ENCODE measurements at places on chromosomes 2 and 18.
A peak's percentile ranks its signal among the peaks of the same experiment; 100 is the strongest.

DNA sequence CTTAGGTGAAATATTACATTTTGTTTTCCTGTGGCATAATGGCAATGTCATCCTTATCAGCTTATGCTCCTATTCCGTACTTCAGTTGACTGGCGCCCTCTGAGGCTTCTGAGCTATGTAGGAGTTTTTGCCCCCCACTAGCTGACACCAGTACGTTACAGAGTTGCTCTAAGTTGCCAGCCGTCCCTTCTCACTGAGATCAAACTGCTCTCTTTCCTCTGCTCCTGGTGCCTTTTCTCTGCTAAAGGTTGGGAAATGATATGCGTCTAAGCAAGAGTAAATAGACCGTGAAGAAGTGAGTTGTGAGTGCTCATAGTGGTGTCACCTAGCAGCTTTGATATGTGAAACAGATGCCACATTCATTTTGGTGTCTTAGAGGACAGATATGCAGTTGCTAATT lies 99.2 kb downstream of the RAPGEF4 start:
- DNase-seq = no peak

DNA sequence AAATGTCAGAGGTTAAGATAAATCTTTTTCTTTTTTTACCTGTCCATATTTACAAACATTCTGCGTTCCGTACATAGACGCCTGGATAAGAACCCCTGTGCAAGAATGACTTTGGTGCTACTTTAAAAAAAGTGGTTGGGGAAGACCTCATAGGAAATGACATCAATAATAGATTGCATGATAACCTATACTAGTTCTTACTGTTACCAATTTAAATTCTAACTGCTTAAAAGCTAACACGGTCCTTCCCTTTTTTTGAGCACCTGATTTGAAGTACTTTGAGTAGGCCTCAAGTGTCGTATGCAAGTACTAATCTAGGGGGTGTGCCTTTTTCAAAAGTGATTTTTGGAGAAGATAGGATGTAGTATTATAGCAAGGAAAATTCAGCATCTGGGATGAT lies 2.1 kb downstream of the SLC39A10 start:
- no peak for DNase-seq

DNA sequence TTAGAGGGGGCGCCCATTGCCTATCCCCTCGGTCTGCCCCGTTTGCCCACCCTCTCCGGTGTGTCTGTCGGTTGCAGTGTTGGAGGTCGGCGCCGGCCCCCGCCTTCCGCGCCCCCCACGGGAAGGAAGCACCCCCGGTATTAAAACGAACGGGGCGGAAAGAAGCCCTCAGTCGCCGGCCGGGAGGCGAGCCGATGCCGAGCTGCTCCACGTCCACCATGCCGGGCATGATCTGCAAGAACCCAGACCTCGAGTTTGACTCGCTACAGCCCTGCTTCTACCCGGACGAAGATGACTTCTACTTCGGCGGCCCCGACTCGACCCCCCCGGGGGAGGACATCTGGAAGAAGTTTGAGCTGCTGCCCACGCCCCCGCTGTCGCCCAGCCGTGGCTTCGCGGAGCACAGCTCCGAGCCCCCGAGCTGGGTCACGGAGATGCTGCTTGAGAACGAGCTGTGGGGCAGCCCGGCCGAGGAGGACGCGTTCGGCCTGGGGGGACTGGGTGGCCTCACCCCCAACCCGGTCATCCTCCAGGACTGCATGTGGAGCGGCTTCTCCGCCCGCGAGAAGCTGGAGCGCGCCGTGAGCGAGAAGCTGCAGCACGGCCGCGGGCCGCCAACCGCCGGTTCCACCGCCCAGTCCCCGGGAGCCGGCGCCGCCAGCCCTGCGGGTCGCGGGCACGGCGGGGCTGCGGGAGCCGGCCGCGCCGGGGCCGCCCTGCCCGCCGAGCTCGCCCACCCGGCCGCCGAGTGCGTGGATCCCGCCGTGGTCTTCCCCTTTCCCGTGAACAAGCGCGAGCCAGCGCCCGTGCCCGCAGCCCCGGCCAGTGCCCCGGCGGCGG lies 1.7 kb downstream of the MYCN start:
- no peak for DNase-seq

GRCh38 chr2:42068571-42069178 lies 20.9 kb downstream of the PKDCC start:
- no peak for DNase-seq

- peak; percentile 20 for DNase-seq
These were observed 199.5 kb downstream of the OSR1 start for GRCh38 chr2:19158896-19159295.

- DNase-seq = no peak
These were observed 11.5 kb downstream of the TEX44 start for GRCh38 chr2:231604101-231604684.

All from skeletal muscle cell (primary cell).